ENCODE measurements at places on chromosomes 4 and X.

DNA sequence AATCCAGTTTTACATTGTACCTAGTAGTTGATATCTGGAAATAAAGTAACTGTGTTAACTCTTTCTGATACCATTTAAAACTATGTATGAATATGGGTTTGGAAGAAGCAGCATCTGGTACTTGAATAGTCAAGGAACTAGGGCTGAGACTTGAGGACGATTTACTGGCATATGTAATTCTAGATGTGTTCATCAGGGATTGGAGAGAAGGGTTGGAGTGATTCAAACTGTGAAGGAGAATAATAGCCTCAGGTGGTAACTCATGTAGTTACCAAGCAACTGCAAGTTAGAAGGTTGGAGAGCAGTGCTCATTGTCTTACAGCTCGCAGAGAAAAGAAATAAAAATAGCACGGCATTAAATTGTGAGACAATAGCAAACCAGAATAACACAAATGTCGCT, 29.5 kb upstream of the TXLNG start:
- DNase-seq: no peak

- DNase-seq: no peak
These were observed 127.3 kb downstream of the AFAP1 start for GRCh38 chr4:7812231-7812857.

DNA sequence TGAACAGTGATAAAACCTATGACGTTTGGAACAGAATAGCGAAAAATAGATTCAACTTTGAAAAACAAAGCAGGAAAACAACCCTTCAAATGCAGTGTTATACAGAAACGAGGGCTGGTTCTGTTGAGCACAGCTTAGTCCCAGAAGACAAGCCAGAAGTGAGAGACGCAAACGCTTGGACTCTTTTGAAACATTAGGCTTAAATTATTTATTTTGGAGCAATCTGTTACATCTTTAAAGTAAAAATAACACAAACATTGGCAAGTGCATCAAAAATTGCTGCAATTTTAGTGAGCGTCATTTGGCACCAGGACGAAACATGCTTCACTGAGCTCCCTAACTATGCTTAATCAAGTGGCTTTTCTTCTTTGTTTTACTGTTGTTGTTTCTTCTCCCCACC, 63.5 kb downstream of the ENPP6 start:
- no peak for DNase-seq

- no peak for DNase-seq
These were observed 103.6 kb downstream of the RAPGEF2 start for GRCh38 chr4:159206427-159206871.

- no peak for DNase-seq
These were observed 18.9 kb downstream of the ADD1 start for GRCh38 chr4:2862528-2862927.

GRCh38 chrX:44162964-44163475, 180.5 kb downstream of the EFHC2 start:
- no peak for DNase-seq

GRCh38 chr4:188113156-188113555, 3.8 kb upstream of the TRIML2 start:
- DNase-seq: no peak
